Fibroblast of mammary gland (primary cell): ENCODE measurements at places on chromosomes 1 and 21.
A peak's percentile ranks its signal among the peaks of the same experiment; 100 is the strongest.

DNA sequence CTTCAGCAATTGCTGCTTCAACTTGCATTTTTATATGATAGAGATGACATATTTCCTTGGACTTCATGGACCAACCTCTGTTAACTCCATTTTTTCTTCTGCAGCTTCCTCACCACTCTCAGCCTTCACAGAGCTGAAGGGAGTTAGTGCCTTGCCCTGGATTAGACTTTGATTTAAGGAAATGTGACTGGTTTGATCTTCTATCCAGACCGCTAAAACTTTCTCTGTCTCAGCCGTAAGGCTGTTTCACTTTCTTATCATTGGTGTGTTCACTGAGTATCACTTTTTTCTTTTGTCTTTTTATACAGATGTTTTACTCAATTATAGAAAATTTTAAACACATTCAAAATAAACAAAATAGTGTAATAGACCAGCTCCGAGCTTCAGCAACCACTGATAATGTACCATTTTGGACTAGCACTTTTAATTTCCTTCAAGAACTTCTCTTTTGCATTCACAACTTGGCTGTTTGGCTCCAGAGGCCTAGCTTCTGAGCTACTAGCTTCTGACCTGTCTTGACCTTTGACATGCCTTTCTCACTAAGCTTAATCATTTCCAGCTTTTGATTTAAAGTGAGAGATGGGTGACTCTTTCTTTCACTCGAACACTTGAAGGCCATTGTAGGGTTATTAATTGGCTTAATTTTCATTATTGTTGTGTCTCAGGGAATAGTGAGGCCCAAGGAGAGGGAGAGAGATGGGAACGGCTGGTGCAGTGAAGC, 9.3 kb downstream of the NEK7 start:
- peak; percentile 25 for DNase-seq

DNA sequence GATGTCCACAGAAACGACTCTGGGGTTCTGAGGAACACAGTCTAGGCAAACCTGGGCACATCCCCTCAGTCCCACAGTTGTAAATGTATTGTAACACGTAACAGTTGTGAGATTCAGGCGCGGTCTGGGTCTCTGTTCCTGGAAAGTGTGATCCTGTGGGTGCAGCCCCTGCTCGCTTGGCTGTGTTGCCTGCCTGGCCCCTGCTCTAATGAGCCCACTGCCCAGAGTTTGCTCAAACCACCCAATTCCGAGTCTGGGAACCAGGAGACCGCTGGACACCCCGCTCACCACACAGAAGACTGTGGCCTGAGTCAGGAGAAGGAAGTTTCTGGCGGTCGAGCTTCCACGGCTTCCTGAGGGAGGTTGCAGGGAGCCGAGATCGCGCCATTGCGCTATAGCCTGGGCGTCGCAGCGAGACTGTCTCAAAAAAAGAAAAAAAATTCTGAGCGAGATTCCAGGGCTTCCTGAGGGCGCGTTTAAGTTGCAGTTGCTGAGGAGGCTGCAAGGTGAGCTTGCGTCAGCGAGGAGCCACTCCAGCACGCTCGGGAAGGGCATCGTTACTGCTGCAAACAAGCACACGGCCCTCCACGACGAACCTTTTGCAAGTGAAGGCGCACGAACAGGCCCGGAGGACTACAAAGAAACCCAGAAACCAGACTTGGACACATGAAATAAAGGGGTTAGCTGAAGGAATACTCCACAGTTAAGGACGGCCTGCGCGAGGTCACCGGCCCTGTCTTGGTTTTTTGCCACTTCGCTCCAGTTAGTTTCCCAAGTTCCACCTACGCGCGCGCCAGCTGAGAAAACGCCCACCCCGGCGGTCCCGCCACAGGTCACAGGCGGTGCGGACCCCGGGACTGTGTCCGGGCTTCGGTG, 1.1 kb downstream of the C21orf58 start:
- DNase-seq: peak; percentile 38

DNA sequence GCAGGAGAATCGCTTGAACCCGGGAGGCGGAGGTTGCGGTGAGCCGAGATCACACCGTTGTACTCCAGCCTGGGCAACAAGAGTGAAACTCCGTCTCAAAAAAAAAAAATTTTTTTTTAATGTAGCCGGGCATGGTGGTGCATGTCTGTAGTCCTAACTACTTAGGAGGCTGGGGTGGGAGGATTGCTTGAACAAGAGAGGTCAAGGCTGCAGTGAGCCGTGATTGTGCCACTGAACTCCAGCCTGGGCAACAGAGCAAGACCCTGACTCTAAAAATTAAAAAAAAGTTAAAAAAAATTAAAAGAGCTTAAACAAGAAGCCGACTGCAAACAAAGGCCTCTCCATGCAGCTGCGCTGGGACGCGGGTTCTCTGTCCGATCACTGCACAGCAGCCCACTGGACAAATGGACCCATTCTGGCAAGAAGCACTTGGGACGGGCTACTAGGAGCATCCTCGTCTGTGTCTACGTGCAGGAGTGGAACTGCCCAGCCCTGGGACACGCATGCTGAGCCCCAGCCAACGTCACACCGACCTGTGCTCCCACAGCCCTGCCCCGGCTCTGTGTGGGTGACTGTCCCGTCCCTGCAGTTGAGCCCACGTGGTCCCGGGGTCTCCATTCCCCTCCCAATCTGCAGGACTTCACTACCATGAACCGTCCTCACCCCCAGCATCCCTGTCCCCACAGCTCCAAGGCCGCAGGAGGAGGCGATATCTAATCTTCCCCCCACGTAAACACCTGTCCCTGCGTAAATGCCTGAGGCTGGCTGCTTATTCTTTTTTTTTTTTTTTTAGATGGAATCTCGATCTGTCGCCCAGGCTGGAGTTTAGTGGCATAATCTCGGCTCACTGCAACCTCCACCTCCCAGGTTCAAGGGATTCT, 12.3 kb downstream of the SLC35E2B start:
- no peak for DNase-seq

DNA sequence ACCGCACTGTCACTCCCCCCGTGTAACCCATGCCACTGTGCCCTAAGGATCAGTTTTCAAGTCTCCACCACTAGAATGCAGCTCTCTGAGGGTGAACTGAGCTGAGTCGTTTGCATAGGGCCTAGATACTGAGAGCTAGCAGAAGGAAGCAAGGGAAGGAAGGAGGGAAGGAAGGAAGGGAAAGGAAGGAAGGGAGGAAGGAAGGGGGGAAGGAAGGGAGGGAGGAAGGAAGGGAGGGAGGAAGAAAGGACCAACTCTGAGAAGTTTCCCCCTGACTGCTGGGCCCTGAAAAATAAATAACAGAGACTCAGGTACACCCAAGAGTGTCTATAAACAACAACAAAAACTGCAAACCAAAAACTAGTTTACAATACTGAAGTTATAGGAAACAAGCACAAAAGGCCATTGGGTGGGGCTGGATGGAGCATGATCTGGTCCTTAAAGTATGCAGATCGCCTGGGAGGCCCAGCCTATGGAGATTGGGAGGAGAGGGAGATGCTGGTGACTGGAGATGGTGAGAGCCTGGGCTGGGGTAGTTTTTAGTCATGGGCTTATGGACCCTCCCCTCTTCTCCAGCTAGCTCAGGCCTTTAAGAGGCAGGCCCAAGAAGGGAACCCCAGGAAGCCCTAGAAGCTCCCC, 1.7 kb upstream of the MRPS15 start:
- DNase-seq: peak; percentile 30

DNA sequence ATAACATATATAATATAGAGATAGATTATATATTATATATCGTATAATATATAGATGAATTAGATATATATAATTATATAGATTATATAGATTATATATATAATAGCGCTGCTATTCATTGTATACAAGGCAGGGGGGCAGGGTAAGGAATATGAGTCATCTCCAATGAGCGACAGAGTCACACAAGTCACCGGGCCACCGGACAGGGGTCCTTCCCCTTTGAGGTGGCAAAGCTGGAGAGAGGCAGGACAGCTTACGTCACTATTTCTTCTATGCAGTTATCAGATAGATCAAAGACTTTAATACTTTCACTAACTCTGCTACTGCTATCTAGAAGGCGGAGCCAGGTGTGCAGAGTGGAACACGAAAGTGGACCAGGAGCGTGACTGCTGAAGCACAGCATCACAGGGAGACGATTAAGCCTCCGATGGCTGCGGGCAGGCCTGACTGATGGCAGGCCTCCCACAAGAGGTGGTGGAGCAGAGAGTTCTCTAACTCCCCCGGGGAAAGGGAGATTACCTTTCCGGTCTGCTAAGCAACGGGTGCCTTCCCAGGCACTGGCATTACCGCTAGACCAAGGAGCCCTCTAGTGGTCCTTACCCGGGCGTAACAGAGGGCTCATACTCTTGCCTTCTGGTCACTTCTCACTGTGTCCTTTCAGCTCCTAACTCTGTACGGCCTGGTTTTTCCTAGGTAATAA, 2154.7 kb downstream of the MRPL39 start:
- no peak for DNase-seq

GRCh38 chr21:39152271-39152670, 31.0 kb downstream of the PSMG1 start:
- no peak for DNase-seq

DNA sequence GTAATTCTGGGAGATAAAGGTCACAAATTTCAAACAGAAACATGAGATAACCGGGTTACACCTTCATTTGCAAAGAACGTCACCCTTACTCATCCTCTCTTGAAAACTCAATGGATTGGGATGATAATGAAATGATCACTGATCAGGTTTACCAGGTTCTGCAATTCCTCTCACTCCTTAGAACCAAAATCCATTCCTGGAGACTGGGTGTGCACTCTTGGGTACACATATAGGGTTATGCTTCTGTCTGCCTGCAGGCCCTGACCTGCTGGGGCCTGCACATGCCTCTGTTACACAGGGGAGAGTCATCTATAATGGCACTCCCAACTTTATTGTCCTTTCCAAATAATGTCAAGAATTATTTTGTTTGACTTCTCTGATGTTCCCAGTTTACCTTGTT, 8.3 kb downstream of the SUSD4 start:
- DNase-seq: no peak

DNA sequence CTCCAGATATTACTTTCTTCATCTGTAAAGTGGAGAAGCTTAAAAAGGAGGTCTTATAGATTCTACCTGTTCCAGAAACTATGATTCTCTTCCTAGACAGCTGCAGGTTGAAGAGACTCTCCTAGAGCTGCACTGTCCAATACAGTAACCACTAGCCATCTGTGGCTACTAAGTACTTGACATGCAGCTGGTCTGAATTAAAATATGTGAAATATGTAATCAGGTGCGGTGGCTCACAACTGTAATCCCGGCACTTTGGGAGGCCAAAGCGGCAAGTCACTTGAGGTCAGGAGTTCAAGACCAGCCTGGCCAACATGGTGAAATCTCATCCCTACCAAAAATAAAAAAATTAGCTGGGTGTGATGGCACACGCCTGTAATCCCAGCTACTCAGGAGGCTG, 15.8 kb downstream of the APP start:
- DNase-seq: no peak

GRCh38 chr1:41673806-41674205, 189.3 kb upstream of the EDN2 start:
- DNase-seq: peak; percentile 42

- no peak for DNase-seq
Observed at GRCh38 chr1:226121587-226122400, 59.3 kb downstream of the H3-3A start.

- no peak for DNase-seq
Observed at GRCh38 chr21:44329971-44330681, 9.1 kb downstream of the CFAP410 start.

DNA sequence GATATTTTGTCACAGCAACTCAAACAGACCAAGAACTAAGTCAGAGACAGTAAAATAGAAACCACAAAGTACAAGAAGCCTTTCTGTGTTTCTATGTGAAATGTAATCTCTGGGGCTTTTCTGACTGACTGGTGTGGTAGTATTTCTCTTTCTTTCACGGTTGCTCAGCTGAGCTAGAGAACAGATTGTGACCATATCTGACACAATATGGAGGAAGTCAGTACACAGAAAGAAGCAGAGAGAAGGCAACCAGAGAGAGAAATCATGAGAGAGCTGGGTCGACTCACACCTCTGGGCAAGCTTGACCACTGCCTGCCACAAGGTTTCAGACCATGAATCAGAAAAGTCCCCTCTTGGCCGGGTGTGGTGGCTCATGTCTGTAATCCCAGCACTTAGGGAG, 208.9 kb upstream of the GREM2 start:
- no peak for DNase-seq

GRCh38 chr1:234538930-234539649, 60.1 kb upstream of the TARBP1 start:
- no peak for DNase-seq

- DNase-seq: no peak
Observed at GRCh38 chr1:39413902-39414528, 77.4 kb upstream of the BMP8A start.

GRCh38 chr1:212769459-212770167, 22.0 kb downstream of the NSL1 start:
- DNase-seq: no peak

DNA sequence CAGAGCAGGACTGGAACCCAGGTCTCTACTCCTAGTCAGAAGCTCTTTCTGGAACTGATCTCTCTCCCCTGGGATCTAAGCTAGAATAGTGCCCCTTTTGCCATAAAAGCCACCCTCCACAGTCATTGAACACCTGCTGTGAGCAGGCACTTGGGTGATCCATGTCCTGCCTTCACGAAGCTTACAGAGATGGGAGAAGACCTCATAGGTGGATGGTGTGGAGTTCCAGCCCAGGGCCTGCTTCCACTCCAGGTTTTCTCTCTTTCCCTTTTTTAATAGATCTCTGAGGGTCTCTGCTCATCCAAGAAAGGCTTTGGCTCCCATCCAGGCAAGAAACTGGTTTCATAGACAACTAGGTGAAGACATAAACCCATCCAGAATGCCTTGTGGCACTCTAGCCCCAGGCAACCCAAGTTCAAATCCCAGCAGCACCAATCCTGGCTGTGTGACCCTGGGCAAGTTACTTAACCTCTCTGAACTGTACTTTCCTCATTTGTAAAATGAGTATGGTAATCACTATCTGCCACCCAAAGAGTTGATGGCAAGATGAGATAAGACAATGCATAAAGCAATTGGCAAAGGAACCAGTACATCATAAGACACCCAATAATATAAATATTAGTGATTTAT, 46.4 kb upstream of the TMEM51 start:
- no peak for DNase-seq

DNA sequence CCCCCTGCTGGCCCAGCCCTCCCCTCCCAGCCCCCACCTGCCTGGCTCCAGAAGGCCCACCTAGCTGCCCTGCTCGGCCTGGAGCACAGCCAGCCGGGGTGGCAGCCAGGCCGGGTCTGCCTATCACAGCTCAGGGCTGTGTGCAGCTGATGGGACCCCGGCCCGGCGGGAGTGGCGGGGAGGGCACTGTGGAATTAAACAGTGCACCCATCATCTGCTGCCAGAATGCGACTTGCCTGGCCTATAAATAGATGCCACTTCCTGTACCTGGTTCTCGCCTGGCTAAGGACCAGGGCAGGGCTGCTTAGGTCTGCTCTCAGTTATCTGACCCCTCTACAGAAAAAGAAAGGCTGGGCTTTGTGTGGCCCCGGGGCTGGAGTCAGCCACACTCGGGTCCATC, 98.2 kb upstream of the VAMP3 start:
- DNase-seq: no peak

GRCh38 chr1:173866413-173867115, 1.2 kb downstream of the GAS5 start:
- DNase-seq: no peak

DNA sequence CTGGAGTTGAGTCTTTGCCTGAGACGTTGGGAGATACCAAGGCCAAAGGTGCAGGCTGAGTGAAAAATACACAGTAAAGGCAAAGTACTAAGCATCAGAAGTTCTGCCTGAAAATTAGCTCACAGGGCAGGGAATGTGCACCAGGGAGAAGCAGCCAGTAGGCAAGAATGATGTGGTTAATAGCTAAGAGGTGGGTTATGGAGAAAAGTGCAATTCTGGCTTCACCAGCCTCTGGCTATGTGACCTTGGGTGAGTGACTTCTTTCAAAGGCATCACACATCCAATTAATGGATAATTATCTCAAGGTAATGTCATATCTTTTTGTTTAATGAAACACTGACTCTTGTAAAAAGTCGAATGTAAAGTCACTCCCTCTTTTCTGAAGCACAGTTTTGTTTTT, 230.7 kb upstream of the FGGY start:
- no peak for DNase-seq
